ENCODE measurements at places on chromosomes 6 and 20.

DNA sequence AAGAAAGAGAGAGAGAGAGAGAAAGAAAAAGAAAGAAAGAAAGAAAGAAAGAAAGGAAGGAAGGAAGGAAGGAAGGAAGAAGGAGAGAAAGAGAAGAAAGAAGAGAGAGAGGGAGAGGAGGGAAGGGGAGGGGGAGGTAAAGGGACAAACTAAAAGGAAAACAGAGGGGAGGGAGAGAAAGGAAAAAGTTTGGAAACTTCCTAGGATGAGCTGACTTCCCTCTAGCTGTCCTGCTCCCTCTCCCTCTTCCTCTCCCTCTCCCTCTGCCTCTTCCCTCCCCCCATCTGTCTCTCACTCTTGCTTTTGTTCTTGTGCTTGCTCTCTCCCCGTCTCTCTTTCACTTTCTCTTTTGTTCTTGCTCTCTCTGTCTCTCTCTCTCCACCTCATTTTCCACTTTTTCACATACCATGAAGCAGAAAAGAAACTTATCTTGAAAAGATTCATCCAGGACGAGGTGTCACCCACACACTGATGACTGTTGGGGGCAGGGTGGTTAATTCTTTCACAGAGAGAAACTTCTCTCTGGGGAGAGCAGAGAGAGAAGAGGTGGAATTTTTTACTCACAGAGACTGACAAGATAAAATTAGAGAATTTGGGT lies 56.4 kb upstream of the DUSP22 start:
- DNase-seq = no peak

- DNase-seq = no peak
Measured at GRCh38 chr6:11318835-11319813, 86.7 kb upstream of the NEDD9 start.

DNA sequence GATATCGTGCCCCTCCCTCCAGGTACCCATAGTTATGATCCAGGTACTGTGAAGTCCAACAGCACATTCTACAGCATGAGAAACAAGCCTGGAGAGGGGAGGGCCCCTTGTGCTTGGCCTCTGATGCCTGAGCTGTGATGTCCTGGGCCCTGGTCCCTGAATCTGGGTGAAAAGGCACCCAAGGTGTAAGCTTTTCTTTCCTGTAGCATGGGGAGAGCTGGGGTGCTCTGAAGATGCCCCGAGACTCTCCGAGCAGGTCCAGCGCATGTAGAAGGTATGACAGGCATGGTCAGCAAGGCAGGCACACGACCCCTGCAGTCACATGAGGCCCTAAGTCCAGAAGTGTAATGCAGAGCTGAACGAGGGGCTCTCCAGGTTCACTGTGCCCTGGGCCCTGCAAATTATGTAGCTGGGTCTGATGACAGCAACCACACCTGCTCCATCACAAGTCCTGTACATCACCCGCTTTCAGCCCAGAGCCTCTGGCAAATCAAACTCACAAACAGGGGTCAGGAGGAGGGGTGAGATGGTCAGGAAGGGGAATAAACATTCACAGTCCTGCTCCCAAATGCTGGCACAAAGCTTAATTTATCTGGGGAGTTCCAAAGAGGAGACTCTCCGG lies 1.8 kb upstream of the CTSZ start:
- no peak for DNase-seq

- no peak for DNase-seq
Measured at GRCh38 chr20:54639941-54640340, 164.5 kb downstream of the DOK5 start.

DNA sequence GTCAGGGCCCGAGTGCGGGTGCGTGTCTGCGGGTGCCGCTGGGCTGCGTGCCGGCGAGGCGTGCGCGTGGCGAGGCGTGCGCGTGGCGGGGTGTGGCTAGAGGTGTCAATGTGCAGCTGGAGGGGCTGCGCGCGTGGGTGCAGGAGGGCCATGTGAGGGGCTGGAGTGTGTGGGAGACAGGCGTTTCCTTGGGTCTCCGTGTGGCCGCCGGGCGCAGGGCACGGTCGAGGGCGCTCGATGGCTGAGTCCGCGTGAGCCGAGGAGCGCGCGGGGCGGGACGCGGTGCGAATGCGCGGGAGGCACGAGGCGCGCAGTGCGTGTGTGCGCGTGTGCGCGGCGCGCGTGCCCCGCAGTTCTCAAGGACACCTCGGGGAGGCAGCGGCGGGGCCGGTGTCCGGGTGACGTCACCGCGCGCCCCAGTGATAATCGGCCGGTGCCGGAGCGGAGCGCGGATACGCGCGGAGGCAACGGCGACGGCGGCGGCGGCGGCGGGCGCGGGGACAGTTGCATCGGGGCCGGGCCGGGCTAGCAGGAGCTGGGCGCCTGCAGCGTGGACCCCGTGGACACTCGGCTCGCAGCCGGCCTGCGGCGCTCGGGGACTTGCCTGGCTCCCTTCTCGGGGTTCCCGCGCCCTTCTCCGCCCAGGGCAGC lies 38.7 kb downstream of the YTHDF1 start:
- peak; percentile 17 for DNase-seq

Data from anterior cingulate cortex (tissue), 58 donors.